Cardiac fibroblast (primary cell): ENCODE measurements at places on chromosomes 2 and 18.

DNA sequence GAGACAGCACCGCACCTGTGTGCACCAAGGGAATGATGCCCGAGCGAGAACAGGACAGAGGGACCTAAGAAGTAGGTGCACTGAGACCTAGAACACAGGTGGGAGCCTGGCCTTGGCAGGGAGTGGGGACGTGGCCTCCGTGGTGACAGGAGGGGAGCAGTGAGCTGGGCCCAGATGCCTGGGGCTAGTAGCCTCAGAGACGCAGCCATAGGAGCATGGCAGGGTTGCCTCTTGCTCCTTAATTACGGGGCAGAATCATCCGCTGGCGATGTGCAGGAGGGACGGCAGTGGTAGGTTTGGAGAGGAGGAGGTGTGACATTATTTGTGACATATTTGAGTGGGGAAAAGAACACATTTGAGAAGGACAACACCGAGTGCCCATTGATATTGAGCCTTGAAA lies 57.0 kb upstream of the HPCAL1 start:
- DNase-seq, result no peak

DNA sequence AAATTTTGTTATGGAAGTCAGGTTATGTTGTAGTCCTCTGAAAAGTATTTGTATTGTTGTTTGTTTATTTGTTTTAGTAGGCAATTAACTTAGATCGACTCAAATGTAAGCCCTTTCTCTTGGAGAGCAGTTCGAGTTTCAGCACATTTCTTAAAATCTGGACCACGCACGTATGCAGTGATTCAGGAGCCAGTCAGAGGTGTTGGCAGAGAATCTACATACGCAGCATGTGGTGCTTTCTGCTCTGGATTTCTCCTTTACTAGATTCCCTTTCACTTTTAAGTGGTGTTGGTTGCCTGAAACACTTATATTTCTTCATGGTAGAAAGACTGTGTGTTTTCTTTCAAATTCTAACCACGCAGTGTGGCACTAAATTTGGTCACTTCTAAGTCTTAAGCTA lies 773.9 kb upstream of the LRATD1 start:
- peak; percentile 67 for DNase-seq

- peak; percentile 64 for DNase-seq
These were observed 7.6 kb upstream of the METTL21A start for GRCh38 chr2:207632575-207633493.

GRCh38 chr2:178392215-178392614 lies 58.8 kb downstream of the PRKRA start:
- DNase-seq, result peak; percentile 41

GRCh38 chr2:98730707-98731040 lies 258 bp downstream of the MGAT4A start:
- peak; percentile 15 for DNase-seq

GRCh38 chr2:10659898-10660568 lies 29.7 kb downstream of the NOL10 start:
- peak; percentile 89 for DNase-seq

GRCh38 chr2:103166456-103167324 lies 404.9 kb downstream of the TMEM182 start:
- DNase-seq, result no peak

- peak; percentile 23 for DNase-seq
These were observed 58.7 kb downstream of the SLC40A1 start for GRCh38 chr2:189521699-189522434.

- no peak for DNase-seq
These were observed 11.3 kb upstream of the MPP4 start for GRCh38 chr2:201709747-201710146.

- DNase-seq, result no peak
These were observed 1.7 kb downstream of the TMEM18 start for GRCh38 chr2:675460-675859.

- DNase-seq, result no peak
These were observed 1300.4 kb upstream of the CHAC2 start for GRCh38 chr2:52467189-52467588.

DNA sequence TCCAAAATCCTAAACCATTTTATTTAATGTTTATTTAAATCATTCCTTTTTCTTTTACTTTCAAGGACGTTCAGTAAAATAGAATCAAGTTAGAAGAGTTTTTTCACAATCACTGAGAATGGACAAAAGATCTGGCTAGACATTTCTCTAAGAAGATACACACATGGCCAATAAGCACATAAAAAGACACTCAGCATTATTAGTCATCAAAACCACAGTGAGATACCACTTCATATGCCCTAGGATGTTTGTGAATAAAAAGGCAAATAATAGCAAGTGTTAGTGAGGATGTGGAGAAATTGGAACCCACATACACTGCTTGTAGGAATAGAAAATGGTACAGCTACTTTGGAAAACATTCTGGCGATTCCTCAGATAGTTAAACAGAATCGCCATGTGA lies 76.1 kb downstream of the RHBDD1 start:
- peak; percentile 52 for DNase-seq

- no peak for DNase-seq
These were observed 75.2 kb upstream of the GALNT5 start for GRCh38 chr2:157182204-157182709.

GRCh38 chr18:75698861-75699260 lies 271.4 kb upstream of the SMIM21 start:
- DNase-seq, result no peak

- DNase-seq, result no peak
These were observed 308.8 kb upstream of the LYPD1 start for GRCh38 chr2:132978840-132979239.

- DNase-seq, result no peak
These were observed 109.8 kb downstream of the TACR1 start for GRCh38 chr2:75089471-75089870.

DNA sequence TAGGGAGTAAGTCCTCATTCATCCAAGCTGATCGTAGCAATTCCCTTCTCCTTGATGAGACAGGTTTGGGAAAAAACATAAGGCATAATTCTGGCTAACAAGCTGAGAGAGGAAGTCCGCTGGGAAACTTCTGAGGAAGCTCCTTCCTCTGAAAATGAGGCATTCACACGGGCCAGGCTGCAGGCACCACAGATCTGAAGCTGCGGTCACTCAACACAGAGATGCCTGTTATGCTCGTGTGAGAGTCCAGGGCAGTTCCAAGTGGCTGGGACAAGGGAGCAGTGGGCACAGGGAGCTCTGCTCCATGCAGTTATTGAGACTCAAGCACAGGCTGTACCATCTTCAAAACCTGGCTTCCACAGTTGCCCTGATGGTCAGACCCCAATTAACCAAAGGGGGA lies 200.9 kb upstream of the ID2 start:
- no peak for DNase-seq

- no peak for DNase-seq
These were observed 256.2 kb downstream of the PIEZO2 start for GRCh38 chr18:10893196-10893595.

- DNase-seq, result peak; percentile 67
These were observed 51.6 kb upstream of the CCBE1 start for GRCh38 chr18:59748628-59749360.

- peak; percentile 58 for DNase-seq
These were observed 214.5 kb downstream of the MCFD2 start for GRCh38 chr2:46701152-46701551.

- DNase-seq, result peak; percentile 81
These were observed 64.7 kb downstream of the DGKD start for GRCh38 chr2:233418761-233419546.

GRCh38 chr18:74097803-74098202 lies 49.8 kb downstream of the FBXO15 start:
- no peak for DNase-seq

GRCh38 chr2:54522624-54523281 lies 66.6 kb downstream of the SPTBN1 start:
- peak; percentile 71 for DNase-seq
